Fibroblast of the aortic adventitia (primary cell): ENCODE measurements at places on chromosomes 2 and 18.

GRCh38 chr2:206958261-206958660 is 18.9 kb downstream of the CPO start:
- no peak for DNase-seq

DNA sequence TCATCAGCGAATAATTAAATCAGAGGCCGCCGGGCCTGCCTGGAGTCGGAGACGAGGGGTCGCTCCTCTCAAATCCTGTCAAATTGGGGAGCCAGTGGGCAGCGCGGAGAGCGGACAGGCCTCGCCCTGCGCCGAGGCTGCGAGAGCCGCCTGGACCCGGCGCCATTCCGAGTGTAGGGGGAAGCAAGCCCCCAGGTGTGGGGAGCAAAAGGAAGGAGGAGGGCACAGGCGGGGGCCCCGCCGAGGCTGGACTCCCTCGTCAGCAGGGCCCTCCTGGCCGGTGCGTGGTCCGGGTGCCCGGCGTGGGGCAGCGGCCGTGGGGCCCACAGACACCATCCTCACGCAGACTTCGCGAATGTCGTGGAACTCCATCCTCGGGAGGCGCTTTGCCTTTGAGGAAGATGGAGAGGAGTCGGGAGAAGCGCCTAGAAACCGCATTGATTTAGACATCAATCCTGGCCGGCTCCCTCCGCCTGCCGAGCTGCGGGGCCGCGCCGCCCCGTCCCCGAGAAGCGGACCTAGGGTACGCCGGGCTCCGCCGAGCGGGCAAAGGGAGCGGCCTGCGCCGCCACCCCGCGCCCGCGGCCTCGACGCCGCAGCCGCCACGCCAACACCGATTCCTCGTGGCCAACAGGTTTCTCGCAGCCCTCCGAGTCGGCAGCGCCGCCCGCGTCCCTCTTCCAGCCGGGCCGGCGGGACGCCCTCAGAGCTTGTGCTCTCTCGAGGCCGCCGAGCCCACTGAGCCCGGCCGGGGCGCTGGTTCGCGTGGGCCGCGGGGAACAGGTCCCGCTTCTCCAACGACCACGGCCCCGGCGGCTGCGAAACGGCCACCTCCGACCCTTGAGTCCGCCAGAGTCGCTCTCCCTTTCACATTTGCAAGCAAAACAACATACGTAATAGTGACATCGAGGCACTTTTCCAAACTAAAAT is 6.7 kb upstream of the ONECUT2 start:
- no peak for DNase-seq

DNA sequence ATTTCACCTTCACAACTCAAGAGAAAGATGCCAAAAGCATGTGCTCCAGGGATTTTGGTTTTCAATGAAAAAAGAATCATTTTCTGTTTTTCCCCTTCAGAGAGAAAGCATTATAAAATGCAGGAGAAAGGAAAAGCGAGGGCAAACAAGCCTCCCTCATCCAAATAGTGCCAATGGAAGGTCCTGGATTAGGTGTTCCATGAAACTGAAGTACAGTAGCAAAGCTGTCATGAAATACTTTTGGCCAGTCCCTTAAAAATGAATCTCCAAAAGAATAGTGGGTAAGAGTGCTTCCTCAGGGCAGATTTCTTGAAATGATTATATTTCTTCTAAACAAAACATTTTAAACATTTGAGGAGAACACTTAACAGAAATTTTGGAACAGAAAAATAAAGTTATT is 182.1 kb upstream of the FOSL2 start:
- DNase-seq: no peak

DNA sequence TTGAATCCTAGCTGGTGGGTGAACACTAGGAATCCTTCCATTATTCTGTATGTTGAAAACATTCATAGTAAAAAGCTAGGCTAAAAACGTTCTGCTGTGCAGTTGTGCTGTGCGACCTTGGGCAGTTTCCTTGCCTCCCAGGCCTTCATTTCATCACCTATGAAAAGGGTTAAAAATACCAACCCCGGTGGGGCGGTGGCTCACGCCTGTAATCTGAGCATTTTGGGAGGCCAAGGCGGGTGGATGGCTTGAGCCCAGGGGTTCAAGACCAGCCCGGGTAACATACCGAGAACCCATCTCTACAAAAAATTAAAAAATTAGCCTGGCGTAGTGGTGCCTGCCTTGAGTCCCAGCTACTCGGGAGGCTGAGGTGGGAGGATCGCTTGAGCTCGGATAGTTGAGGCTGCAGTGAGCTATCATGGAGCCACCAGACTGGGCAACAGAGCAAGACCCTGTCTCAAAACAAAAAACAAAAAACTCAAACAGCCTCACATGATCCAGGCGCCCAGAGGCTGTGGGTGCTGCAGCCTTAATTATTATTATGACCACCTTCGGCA is 2.9 kb upstream of the RRM2 start:
- DNase-seq: no peak

GRCh38 chr2:225040142-225040541 is 2.1 kb downstream of the DOCK10 start:
- DNase-seq: peak; percentile 60

DNA sequence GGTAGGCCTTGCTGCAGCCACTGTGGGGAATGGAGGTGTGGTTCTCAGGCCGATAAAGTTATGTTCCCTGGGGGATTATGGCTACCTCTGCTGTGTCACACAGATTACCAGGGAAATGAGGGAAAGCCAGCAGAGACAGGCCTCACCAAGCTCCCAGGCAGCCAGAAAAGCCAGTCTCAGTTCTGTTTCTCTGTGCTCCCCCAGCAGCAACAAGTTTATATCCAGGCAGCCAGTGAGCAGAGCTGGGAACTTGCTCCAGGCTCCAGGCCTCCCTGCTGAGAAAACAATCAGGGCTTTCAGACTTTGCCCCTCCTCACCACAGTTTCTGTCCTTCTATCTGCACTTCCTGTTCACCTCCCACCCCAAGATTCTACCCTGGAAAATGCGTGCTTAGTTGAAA is 596.6 kb upstream of the GYPC start:
- DNase-seq: no peak

- DNase-seq: no peak
Observed at GRCh38 chr2:62824388-62824787, 118.9 kb downstream of the EHBP1 start.

DNA sequence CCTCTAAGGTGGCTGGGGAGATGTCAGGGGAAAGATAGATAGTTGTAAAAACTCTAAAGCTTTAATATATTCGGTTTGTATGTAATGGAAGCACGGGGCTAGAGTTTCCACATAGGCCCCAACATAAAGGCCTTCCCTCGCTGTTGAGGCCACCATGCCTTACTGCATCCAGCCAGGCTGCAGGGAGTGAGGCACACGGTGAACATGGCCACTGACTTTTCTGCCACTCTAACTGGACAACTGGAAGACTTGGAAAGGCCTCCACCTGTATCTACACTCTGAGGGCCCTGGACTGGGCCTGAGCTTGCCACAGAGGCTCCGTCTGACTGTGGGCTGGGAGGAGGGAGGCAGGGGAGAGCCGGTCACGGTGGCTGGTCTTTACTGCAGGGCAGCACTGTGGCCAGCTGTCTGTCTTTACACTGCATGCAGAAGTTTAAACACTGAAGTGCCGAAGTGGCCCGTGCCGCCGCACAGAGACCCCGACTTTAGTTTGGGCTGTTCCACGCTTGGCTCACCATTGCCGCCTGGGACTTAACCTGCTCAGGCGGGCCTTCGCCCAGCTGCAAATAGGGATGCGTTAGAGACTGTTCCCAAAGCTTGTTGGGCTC is 66.7 kb downstream of the EMILIN2 start:
- no peak for DNase-seq

GRCh38 chr18:5941890-5942289 is 46.6 kb upstream of the TMEM200C start:
- no peak for DNase-seq

- no peak for DNase-seq
Observed at GRCh38 chr2:240619506-240620148, 5.7 kb upstream of the GPR35 start.

DNA sequence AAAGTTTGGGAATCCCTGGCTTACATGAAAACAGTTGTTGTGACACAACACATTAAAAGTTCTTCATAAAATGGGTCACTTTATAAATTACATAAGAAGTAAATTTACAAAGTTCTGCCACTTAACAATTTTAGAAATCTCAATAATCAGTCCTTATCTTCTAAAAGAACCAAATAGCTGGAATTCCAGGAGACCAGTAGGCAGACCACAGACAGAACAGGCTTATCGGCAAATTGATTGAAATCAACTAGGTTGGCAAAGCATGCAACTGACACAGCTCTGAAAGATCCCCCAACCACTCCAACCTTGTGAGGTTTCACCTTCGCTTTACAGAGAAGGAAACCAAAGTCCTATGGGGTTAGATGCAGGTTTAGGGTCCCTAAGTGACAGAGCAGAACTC is 103.0 kb downstream of the DNER start:
- no peak for DNase-seq

DNA sequence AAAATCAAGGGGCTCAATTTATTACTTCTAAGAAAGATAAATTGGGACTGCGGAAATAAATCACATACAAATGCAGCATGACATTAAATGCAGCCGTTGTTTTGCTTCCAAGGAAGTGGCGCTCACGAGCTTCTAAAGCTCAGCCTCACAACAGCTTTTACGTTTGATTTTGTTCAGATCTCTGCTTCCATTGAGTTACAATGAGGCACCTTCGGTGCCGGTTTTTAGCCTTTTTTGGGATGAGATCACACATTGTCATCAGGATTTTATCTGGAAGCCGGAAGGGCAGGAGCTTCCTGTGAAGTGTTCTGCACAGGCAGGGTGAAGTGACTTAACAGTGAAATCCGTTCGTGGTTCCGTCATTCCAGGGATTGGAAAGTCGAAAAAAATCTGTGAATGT is 209.8 kb downstream of the DCDC2C start:
- no peak for DNase-seq

- peak; percentile 74 for DNase-seq
Observed at GRCh38 chr2:158498043-158498748, 41.4 kb downstream of the PKP4 start.

- no peak for DNase-seq
Observed at GRCh38 chr2:236250909-236251579, 13.2 kb downstream of the ASB18 start.

GRCh38 chr2:81495556-81495955 is 1191.0 kb upstream of the LRRTM1 start:
- no peak for DNase-seq

DNA sequence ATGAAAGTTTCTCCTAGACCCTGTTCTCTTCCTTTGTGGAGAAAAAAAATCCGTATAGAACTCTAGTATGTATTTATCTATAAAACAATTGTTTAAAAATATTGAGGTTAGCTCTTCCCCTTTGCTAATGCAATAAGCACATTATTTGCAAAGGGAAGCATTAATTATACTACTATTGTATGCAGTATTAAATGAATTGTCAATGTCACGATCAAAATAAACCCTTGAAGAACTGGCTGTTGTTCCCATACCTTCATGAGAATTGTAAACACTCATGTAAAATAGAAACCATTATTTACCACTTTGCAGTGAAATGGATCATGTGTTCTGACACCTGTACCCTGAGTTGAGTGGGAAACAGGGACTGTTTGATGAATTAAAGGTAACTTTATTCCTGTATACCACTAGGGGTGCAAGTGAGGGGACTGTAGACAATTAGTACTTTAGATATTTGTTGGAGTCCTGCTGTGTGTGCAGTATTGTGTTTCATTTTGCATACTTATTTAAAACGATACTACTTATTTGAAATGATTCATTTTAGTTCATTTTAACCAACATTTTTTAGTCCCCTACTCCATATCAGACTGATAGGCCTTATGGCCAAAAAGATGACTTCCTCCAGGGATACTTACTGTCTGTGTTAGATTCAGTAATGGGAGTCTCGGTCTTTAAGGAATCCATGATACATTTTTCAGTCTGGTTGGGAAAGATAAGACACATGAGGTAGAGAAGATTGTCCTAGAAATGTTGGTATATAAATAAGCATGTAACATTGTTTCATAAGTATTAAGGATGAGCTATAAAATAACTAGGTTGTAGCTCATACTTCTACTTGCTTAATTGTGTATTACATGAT is 7.9 kb downstream of the PKP4 start:
- peak; percentile 43 for DNase-seq

DNA sequence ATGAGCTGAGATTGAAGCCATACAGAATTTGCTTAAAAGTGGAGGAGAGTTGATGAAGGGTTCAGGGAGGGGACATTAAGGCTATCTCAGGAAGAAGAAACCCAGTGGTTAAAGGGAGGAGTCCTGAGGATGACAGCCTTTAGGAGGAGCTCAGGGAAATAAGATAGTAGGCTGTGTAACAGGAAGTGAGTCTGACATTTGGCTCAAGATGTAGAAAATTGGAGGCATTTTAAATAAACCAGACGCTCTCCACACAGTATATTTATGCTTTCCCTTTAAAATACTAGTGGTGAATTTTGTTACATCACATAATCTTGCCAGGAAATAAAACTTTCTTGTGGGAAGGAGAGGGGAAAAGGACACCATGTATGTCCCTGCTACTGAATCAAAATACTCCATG is 11.6 kb downstream of the KCNH7 start:
- no peak for DNase-seq

DNA sequence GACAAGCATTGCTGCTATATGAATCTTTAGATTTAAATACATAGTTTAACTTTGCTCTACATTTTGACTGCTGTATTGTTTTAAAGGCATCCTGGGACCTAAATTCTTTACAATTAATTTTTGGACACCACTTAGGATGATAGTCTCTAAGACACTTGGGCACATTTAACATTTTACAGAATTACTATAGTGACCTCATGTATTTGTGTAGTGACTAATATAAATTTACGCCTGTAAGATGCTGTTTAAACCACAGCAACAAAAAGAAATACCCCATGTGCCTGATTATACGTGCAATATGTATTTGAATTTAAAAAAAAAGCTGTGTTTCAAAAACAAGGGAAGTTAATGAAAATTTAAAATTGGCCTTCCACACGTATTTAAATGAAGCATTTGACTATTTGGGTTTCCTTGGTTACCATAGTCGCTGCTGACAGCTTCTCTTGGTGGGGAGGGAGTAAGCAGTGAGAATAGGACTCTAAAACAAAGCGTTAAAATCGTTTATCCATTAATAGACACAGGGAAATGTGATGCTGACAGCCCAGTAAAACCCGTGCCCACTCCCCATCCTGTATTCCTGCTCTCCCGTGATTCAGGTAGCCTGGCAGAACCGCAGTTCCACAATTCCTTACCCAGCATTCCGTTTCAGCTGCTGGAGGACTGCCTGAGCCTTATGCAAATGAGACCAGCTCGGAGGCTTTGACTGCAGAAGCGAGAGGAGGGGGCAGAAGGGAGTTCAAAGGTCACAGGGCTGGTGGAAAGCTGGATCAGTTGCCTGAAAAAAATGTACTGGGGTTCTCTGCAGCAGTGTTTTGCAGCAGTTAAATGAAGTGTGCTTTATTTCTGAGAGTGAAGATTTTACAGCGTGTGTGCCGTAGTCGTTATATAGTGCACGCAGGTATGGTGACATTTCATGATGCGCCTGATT is 104.3 kb downstream of the CSRNP3 start:
- DNase-seq: peak; percentile 5

GRCh38 chr2:223647258-223647952 is 45.2 kb upstream of the SCG2 start:
- DNase-seq: peak; percentile 12

DNA sequence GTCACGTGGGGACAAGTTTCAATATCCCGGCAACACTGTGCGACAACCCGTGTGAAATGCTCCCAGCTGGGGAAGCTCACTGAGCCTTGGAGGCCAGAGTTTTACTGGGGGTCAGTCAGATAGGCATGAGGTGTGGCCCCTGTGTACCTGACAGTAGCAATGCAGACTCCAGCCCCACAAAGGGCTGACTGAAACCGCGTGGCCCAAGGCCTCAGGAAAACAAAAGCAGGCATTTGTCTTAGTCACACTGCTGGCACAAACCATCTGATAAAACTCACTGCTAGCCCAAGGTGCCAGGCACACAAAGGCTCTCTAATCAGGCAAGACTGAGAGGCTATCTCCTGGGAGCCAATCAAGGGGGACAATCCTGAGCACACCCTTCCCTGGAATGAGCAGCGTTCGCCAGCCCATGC is 786.6 kb upstream of the RAB6C start:
- no peak for DNase-seq
